ENCODE measurements at places on chromosomes 1 and 21. TPM values are rescaled to one million over a fixed set of nuclear protein-coding genes. Genes with fewer than 3 reads are reported as not detected.

DNA sequence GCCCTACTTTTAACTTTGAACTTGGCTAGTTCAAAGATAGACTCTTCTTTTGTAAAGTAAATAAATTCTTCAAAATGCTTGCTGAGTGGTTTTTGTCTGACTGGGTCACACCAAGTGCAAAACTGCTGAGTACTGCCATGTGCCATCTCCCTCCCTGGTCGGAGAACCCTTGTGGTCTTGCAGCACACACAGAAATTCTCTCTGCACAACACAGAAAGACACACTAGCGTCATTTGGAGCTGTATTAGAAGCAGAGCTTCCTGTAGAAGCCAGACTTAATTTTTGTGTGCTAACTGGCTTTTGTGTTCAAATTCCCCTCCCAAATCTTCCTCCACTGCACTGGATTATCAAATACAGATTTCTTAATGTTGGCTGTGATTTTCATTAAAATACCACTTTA, 2.5 kb downstream of the PSMB4 start:
- DNase-seq: no peak

GRCh38 chr1:222829868-222830267, 15.0 kb downstream of the DISP1 start:
- peak; percentile 44 for DNase-seq

The CHODL gene
- total RNA-seq: 0.35 TPM

DNA sequence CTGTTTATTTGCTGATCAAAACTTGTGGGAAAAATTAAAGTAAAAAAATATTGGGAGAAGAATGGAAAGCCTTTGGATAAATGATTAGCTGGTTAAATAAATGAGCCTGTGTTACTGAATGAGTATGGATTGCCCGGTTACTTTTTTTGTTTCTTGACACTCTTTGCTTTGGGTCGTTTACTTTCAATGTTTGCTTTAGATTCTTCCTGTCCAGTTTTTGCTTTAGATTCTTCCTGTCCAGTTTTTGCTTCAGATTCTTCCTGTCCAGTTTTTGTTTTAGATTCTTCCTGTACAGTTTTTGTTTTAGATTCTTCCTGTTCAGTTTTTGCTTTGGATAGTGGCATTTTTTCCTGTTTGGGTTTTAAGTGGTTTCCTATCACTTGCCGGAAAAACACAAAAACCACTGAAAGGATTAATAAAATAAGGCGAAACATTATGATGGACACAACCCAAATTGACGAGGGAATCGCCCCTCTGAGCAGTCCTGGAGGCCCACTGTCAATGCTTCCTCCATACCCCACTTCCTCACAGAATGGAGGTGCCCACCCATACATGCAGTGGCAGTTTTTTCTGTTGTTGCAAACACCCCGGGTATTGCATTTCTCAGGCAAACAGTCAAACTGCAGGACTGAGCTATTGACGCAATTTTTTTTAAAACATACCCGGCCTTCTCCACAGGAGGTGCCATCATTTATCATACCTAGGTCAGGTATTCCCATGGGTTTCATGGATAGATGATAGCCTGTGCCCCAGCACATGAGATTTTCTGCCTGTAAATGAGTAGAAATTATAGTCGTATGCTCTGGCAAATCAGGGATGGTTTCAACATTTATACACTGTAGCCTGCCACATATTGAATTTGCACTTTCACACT, 2.3 kb downstream of the ADAM30 start:
- no peak for DNase-seq

The FCAMR gene
- not detected for total RNA-seq

The CCT3 gene
- total RNA-seq: 584 TPM

The DMBX1 gene
- 0.37 TPM for total RNA-seq

- no peak for DNase-seq
These were observed 99.2 kb downstream of the C1orf21 start for GRCh38 chr1:184485751-184486723.

GRCh38 chr1:160177231-160177630, 13.1 kb upstream of the CASQ1 start:
- DNase-seq: no peak

The MR1 gene
- total RNA-seq: 11.8 TPM

DNA sequence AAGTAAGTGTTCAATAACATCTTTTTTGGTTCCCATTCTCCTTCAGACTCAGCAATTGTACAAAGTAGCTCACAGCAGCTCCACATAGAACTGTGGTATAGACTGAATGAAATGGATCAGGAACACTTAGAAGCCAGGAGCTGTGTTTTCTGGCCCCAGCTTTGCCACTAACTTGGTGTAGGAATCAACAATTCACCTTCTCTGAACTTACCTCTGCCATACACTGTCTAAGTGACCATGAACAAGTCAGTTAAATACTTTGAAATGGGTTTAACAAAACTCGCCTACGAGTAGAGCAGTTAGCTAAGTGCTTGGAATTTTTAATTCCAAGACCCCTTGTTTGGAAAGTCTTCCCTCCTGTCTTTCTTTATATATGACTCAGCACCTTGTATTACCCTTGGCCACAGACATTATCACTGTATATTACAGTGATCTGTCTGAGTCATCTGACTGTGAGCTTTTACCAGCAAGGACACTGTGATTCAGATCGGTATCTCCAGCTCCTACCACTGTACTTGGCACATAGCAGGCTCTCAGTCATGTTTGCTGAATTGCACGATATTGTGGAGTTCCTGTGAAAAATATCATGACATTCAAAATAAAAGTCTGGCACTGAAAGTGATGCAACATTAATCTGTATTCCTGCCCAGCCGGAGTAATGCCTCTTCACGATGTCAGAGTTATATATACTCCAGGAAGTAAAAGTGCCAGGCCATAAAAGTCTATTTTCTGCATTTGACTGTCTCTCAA, 101.7 kb upstream of the BEND5 start:
- peak; percentile 92 for DNase-seq

The ABCA4 gene
- 1.1 TPM for total RNA-seq

The MYOG gene
- not detected for total RNA-seq

DNA sequence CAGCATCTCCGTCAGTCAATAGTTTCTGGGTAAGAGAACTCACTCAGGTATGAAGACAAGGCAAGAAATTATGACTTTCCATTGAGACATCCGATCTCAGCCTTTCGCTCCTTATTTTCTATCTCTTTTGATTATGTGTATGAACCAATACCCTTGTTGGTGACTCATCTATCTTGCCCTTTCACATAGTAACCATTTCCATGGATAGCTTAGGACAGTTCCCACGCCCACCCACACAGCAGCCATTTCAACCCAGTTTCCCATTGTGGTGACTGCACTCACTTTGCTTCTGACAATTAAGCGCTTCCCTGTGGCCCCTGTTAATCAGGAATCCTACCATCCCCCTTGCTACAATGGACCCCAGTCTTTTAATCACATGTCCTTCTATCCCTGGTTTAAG, 210.6 kb upstream of the ADGRL2 start:
- no peak for DNase-seq

DNA sequence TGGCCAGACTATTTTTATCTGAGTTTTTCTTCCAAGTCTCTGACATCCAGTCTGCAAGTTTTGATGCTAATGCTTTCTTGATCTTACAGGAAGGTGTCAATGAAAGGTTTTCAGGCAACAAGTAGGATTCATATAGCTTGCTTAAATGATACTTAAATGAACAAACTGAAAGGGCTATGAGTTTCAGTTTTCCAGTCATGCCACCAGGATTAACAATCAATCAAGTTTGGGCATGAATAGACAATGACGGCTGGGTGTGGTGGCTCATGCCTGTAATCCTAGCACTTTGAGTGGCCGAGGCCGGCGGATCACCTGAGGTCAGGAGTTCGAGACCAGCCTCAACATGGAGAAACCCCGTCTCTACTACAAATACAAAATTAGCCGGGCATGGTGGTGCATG, 34.3 kb upstream of the SLC16A1 start:
- no peak for DNase-seq

- DNase-seq: no peak
These were observed 242.7 kb downstream of the TM2D1 start for GRCh38 chr1:61482170-61482734.

GRCh38 chr1:94954263-94955220, 27.6 kb upstream of the CNN3 start:
- no peak for DNase-seq

DNA sequence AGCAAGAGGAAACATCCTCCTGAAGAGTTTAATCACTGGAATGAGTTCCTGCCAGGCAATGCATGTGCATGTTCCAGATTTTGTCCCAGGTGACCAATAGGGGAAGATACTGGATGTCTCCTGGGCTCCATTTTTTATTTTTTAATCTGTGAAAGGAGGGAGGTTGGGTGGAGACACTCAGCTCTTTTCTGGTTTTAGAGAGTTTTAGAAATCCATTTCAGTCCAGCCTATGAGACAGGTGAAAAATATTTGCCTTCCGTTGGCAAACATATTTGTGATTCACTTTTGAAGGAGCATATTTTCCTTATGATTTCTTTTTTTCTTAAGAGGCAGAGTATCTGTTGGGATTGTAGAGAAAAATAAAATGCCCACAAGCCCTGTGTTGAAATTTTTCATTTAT, 70.7 kb downstream of the ABCA4 start:
- no peak for DNase-seq

GRCh38 chr1:43554444-43554992, 23.8 kb downstream of the PTPRF start:
- peak; percentile 64 for DNase-seq

The PRDM15 gene
- 2.4 TPM for total RNA-seq

GRCh38 chr1:162857850-162858249, 3.1 kb downstream of the CCDC190 start:
- no peak for DNase-seq

- no peak for DNase-seq
These were observed 5.3 kb upstream of the TAGLN2 start for GRCh38 chr1:159930634-159931033.

GRCh38 chr1:58896246-58897183, 112.7 kb upstream of the JUN start:
- no peak for DNase-seq

The CADM3 gene
- total RNA-seq: 10.1 TPM

DNA sequence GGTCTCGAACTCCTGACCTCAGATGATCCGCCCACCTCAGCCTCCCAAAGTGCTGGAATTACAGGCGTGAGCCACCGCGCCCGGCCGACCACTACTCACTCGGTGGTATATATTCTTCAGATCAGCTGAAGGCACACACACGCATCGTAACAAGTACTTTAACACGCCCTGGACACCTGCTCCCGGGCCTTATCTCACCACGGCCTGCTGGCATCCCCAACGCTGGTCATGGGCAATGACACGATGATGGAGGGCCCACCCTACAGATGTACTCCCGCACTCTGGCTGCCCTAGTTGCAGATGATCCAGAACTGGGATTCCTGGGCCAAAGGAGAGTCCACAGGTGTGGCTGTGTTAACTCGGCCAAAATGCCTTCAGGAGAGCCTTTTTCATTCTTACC, 11.6 kb downstream of the UBE2J2 start:
- no peak for DNase-seq

DNA sequence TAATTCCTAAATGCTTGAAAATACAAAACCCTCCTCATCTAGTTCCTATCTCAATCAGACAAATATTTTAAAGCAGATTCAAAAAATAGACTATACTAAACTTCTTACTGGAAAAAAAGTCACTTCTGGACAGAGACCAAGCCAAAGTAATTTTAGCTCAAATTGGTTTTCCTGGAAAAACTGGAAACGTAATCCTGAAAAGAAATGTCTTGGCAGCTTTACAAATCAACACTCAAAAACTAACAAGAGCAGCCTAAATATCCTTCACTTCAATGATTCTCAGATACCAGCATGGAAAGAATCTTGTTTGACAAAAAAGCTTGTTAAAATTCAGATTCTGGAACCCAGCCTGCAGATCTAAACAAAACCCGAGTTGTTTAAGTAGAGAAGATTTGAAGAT, 9.1 kb upstream of the GPR88 start:
- DNase-seq: peak; percentile 54

- DNase-seq: no peak
These were observed 4.0 kb downstream of the PHC2 start for GRCh38 chr1:33426916-33427315.

GRCh38 chr1:48916130-48917069, 139.7 kb upstream of the BEND5 start:
- peak; percentile 87 for DNase-seq

DNA sequence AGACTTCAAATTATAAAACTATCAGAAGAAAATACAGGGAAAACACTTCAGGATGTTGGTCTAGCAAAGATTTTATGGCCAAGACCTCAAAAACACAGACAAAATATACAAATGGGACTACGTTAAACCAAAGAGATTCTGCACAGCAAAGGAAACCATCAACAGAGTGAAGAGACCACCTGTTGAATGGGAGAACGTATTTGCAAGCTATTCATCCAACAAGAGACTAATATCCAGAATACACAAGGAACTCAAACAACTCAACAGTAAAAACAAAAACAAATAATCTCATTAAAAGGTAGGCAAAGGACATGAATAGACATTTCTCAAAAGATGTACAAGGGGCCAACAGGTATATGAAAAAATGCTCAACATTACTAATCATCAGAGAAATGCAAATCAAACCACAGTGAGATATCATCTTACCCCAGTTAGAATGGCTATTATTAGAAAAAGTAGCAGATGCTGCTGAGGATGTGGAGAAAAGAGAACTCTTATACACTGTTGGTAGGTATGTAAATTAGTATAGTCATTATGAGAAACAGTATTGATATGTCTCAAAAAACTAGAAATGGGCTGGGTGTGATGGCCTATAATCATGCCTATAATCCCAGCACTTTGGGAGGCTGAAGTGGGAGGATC, 112.6 kb downstream of the LRIG2 start:
- DNase-seq: no peak

The RRAGC gene
- 13.0 TPM for total RNA-seq

- DNase-seq: no peak
These were observed 836 bp upstream of the PRCC start for GRCh38 chr1:156766298-156767100.

The MPL gene
- total RNA-seq: not detected

The DNASE2B gene
- not detected for total RNA-seq

The TMEM81 gene
- total RNA-seq: 0.99 TPM

- peak; percentile 72 for DNase-seq
These were observed 12.9 kb downstream of the PLA2G2F start for GRCh38 chr1:20151906-20152598.

DNA sequence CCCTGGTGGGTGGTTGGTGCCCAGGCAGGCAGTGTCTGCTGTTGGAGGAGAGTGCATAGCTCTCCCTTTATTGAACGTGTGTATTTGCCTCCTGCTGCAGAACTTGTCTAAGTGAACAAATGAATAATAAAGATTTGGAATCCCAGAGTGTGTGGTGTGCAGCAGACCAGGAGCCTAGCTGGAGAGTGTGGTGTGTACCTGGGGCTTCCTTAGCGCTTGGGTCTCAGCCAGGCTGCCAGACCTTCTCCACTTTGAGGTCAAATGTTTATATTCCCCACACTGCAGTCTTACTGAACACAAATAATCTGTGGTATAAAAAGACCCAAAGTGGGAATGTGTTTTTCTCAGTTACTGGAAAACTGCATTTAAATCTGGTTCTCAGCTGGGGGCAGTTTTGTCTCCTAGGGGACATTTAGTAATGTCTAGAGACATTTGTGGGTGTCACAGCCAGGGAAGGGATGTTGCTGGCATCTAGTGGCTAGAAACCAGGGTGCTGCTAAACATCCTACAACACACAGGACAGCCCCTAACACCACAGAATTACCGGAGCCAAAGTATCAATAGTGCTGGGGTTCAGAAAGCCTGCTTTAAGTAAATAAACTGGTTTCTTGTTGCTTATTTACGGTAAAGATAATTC, 23.6 kb downstream of the SLC37A1 start:
- peak; percentile 76 for DNase-seq

- no peak for DNase-seq
These were observed 3.8 kb upstream of the RUSC1 start for GRCh38 chr1:155316922-155317321.

- no peak for DNase-seq
These were observed 4.9 kb upstream of the KCNJ10 start for GRCh38 chr1:160074865-160075264.
